ENCODE measurements at places on chromosomes 1 and 21.
A peak's percentile ranks its signal among the peaks of the same experiment; 100 is the strongest.

DNA sequence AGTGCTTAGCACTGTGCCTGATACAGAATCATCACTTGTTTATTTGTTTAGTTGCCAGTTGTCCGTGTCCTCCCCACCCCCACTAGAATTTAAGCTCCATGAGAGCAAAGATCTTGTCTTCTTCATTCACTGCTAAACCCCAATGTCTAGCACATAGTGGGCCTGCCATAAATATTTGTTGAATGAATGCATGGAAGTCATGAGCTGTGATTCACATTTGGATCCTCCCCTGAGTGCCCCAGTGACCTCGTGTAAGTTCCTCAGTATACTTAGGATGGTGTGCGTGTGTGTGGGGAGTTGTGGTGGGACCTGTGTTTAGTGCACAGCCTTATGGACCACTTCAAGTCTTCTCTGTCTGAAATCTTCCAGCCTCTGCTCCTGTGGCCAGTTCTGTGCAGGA is 23.1 kb downstream of the IER5 start:
- DNase-seq = no peak

DNA sequence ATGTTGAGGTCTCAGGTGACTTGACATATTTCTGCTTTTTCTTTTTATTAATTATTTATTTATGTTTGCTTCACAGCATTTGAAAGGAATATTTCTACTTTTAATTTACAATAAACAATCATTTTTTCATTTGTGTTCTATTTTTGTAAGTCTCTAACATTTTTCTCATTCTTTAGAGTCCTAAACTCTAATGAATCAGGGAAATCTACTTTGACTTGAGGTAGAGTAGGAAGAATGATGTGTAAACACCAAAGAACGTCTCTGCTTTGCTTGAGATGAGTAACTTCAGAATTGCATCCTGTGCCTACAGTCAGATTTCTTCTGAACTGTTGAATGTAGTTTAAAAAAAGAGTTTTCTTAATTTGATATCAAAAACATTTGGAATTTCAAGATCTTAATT is 65.2 kb downstream of the CNST start:
- peak; percentile 28 for DNase-seq

DNA sequence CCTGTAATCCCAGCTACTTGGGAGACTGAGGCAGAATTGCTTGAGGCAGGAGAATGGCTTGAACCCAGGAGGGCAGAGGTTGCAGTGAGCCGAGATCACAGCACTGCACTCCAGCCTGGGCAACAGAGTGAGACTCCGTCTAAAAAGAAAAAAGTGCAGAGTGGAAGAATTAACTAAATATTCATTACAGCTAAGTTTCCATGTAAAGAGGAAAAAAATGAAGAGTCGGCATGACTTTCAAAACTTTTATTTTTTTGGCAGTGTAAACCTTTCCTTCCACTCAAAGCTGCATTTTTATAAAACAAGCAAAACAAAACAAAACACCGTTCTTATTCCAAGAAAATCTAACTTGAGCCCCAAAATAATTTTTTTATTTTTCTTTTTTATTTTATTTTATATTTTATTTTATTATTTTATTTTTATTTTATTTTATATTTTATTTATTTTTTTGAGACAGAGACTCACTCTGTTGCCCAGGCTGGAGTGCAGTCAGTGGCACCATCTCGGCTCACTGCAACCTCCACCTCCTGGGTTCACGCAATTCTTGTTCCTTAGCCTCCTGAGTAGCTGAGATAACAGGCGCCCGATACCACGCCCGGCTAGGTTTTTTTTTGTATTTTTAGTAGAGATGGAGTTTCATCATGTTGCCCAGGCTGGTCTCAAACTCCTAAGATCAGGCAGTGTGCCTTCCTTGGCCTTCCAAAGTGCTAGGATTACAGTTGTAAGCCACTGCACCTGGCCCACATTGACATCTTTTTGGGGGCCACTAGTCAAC is 62.9 kb downstream of the PACC1 start:
- no peak for DNase-seq

GRCh38 chr1:109229531-109230127 is 15.9 kb downstream of the SARS1 start:
- DNase-seq = no peak

All from GM04504 (cell line).